ENCODE measurements at places on chromosomes 2 and 18. TPM values are rescaled to one million over a fixed set of nuclear protein-coding genes. Genes with fewer than 3 reads are reported as not detected.

LRRC30 gene
- total RNA-seq, result not detected

UGT1A4 gene
- total RNA-seq, result 2.2 TPM

TUBA3E gene
- not detected for total RNA-seq

CCBE1 gene
- total RNA-seq, result 8.0 TPM

CXCR1 gene
- total RNA-seq, result 0.11 TPM

KYNU gene
- total RNA-seq, result 2.3 TPM

AP1S3 gene
- total RNA-seq, result 13.5 TPM

FAM237A gene
- not detected for total RNA-seq

SLC4A3 gene
- total RNA-seq, result 0.24 TPM

SGO2 gene
- 3.9 TPM for total RNA-seq

MALT1 gene
- 19.8 TPM for total RNA-seq

EFR3B gene
- total RNA-seq, result 2.5 TPM

GPR17 gene
- not detected for total RNA-seq

ANKRD36 gene
- 14.7 TPM for total RNA-seq

NETO1 gene
- not detected for total RNA-seq

NPPC gene
- total RNA-seq, result not detected

ABCB11 gene
- total RNA-seq, result 4.1 TPM

CD8B2 gene
- total RNA-seq, result 0.06 TPM

PDE1A gene
- 2.2 TPM for total RNA-seq

RNF125 gene
- 12.0 TPM for total RNA-seq

ATP8B1 gene
- 387 TPM for total RNA-seq

ARHGAP28 gene
- total RNA-seq, result 2.1 TPM

SIX3 gene
- not detected for total RNA-seq

PROKR1 gene
- total RNA-seq, result 0.09 TPM

ASPRV1 gene
- 1.2 TPM for total RNA-seq

MAPK4 gene
- 0.12 TPM for total RNA-seq

SERPINB10 gene
- not detected for total RNA-seq

FIGN gene
- total RNA-seq, result 1.5 TPM

TLX2 gene
- total RNA-seq, result not detected

POTEI gene
- total RNA-seq, result 0.08 TPM

MERTK gene
- total RNA-seq, result 9.0 TPM

PAIP2B gene
- total RNA-seq, result 6.3 TPM

POTEC gene
- total RNA-seq, result not detected

TMEFF2 gene
- 0.09 TPM for total RNA-seq

CDC42EP3 gene
- total RNA-seq, result 19.5 TPM

DOCK10 gene
- 14.0 TPM for total RNA-seq

PKDCC gene
- 74.0 TPM for total RNA-seq

RGPD5 gene
- 23.6 TPM for total RNA-seq

C2orf81 gene
- total RNA-seq, result 0.49 TPM

APCDD1 gene
- 5.2 TPM for total RNA-seq

SERPINB13 gene
- total RNA-seq, result not detected

All from left colon (tissue), 2 donors.